Activated T-helper 1 cell treated with anti-CD3 and anti-CD28 coated beads, Interleukin-12 subunit alpha, Interleukin-12 subunit beta, Interleukin-2, Interleukin-4 antibody, amounts not matched to agents 30 ng/mL and 10 ng/mL and 1 ng/mL, durations not matched to agents 14 hours and 24 hours and 36 hours (primary cell): ENCODE measurements at places on chromosomes 4 and X. TPM values are rescaled to one million over a fixed set of nuclear protein-coding genes. Genes with fewer than 3 reads are reported as not detected.

The KCNIP4 gene
- not detected in 2 replicates for total RNA-seq

The HAND2 gene
- not detected in 2 replicates for total RNA-seq

The PHEX gene
- total RNA-seq: 12.8 and 14.3 TPM in 2 replicates

The NAA11 gene
- not detected in 2 replicates for total RNA-seq

The S100P gene
- total RNA-seq: 1.7 and 1.9 TPM in 2 replicates

The ZNF157 gene
- 0.34 and 0.49 TPM in 2 replicates for total RNA-seq

The RBM47 gene
- total RNA-seq: 20.3 and 21.4 TPM in 2 replicates

The LRP2BP gene
- total RNA-seq: 0.42 and 0.47 TPM in 2 replicates

The DCAF8L2 gene
- not detected in 2 replicates for total RNA-seq

The CYTL1 gene
- total RNA-seq: not detected in 2 replicates

The GSPT2 gene
- 12.7 and 13.7 TPM in 2 replicates for total RNA-seq

The PPP2R2C gene
- total RNA-seq: not detected in 2 replicates

The ARAF gene
- total RNA-seq: 75.9 and 84.4 TPM in 2 replicates

The C1QTNF7 gene
- not detected in 2 replicates for total RNA-seq

The HERC5 gene
- 19.1 and 21.2 TPM in 2 replicates for total RNA-seq

The TMPRSS11D gene
- not detected in 2 replicates for total RNA-seq

The PAGE1 gene
- not detected in 2 replicates for total RNA-seq

The GRIA2 gene
- total RNA-seq: not detected in 2 replicates

The ARAP2 gene
- total RNA-seq: 40.1 and 54.9 TPM in 2 replicates

The BEX5 gene
- 0.86 and 1.3 TPM in 2 replicates for total RNA-seq

The ESX1 gene
- not detected in 2 replicates for total RNA-seq

The IL2 gene
- 595 and 611 TPM in 2 replicates for total RNA-seq

The DGAT2L6 gene
- not detected in 2 replicates for total RNA-seq

The SORBS2 gene
- not detected in 2 replicates for total RNA-seq

The DRP2 gene
- 0.23 and 0.39 TPM in 2 replicates for total RNA-seq

The DLG3 gene
- 41.5 and 43.5 TPM in 2 replicates for total RNA-seq

The MAGEA10 gene
- not detected in 2 replicates for total RNA-seq

The CDS1 gene
- not detected in 2 replicates for total RNA-seq

The PARM1 gene
- not detected in 2 replicates for total RNA-seq

The LARP1B gene
- total RNA-seq: 33.3 and 34.5 TPM in 2 replicates

The GDPD2 gene
- total RNA-seq: 0.10 TPM in 1 of 2 replicates, not detected in the other

The MAGEA9B gene
- total RNA-seq: not detected in 2 replicates
